ENCODE measurements at places on chromosomes 1 and 21.

GRCh38 chr1:236837897-236838296 lies 42.8 kb downstream of the MTR start:
- DNase-seq, result no peak

DNA sequence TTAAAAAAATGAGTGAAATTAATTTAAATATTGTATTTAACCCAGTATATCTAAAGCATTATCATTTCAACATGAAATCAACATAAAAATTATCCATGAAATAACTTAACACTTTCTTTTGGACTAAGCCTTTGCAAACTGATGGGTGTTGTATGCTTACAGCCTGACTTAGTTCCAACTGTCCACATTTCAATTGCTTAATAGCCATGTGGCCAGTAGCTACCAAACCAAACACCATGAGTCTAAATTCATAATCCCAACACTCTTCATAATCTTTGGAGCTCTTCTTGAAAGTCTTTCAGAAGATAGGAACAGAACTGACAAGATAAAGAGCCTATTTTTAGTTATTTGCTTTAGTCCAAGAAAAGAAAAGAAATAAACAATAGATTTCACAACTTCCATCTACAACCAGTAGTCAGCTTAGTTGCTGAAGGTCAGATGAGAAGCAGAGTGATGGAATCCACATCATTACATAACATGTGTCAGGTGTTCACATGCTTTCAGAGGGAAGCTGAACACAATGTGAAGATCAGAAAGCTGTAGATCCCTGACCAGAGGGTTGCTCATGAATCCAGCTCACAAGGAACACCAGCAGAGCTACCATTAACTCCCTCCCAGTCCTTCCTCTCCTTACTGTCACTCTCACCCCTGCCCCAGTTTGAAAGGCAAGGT lies 144.0 kb upstream of the ZNF648 start:
- DNase-seq, result peak; percentile 51

DNA sequence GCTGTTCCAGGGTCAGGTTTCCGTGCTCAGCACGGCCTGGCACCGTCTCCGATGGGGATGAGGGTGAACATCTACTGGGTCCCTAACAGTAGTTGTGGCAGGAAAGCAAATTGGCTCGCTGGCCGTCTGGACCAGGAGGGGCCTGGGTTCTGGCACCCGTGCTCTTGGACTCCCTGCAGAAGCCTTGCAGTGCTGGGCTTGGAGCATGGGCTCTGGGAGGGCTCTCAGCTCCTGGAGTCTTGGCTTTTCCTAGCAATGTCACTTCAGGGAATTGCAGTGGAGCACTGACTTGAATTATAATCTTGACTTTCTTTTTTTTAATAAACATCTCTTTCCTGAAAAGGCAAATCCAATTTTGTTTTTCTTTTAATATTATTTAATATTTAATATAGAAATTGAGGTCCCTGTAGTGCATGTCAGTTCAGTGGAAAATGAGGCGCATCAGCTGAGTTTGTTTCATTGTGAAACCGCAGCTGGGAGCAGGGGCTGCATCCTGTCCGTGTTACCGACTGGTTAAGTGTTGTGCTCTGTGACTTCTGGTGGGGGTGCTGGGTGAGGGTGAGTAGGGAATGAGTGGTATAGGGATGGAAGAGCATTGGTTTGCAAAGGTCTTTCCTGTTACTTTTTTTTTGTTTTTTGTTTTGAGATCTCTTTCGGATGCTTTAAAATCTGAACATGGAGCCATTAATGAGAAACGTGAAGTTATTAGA lies 64.1 kb downstream of the PEX14 start:
- no peak for DNase-seq

DNA sequence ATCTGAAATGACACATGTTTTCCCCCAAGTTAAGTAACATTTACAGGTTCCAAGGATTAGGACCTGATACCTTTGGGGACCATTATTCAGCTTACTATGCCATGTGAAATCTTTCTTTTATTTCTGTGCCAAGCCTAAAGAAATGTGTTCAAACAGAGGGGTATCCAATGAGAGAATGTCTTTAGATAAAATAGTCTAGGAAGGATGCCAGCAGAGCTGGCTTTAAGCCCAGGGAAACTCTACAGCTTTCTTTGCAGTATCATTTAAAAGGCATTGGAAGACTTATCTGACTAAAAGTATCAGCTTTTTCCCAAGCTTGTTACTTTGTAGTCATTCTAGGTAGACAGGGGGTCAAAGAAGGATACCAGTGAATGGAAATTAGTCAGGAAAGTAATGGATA lies 860.4 kb downstream of the PLA2G4A start:
- DNase-seq, result no peak

DNA sequence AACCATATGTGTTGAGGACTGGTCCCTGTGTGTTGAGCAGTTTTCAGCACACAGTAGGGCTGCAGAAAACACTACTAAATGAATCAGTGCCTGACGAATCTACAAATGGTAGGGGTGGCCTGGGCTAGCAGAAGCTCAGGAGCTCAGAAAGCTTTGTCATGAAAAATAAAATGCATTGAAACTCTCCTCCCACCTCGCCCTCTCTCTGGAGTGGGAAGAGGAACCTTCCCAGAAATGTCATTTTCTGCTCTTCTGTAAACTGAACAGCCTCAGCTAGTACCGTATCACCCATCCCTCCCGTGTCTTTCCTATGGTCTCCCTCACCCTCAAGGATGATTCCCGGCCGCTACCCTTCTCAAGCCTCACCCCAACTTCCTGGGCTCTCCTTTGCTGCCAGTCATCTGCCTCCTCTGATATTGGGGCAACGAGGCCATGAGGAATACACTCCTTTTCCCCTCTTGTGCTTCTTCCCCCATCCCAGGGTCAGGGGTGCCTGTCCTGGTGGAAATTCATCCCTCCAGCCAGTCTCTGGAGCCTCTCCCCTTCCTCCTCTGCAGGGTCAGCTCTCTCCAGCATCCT lies 734.5 kb downstream of the PTPRU start:
- DNase-seq, result no peak

All from Caco-2 (cell line).